CD4-positive, alpha-beta memory T cell (primary cell): ENCODE measurements at places on chromosomes 7 and 10.

DNA sequence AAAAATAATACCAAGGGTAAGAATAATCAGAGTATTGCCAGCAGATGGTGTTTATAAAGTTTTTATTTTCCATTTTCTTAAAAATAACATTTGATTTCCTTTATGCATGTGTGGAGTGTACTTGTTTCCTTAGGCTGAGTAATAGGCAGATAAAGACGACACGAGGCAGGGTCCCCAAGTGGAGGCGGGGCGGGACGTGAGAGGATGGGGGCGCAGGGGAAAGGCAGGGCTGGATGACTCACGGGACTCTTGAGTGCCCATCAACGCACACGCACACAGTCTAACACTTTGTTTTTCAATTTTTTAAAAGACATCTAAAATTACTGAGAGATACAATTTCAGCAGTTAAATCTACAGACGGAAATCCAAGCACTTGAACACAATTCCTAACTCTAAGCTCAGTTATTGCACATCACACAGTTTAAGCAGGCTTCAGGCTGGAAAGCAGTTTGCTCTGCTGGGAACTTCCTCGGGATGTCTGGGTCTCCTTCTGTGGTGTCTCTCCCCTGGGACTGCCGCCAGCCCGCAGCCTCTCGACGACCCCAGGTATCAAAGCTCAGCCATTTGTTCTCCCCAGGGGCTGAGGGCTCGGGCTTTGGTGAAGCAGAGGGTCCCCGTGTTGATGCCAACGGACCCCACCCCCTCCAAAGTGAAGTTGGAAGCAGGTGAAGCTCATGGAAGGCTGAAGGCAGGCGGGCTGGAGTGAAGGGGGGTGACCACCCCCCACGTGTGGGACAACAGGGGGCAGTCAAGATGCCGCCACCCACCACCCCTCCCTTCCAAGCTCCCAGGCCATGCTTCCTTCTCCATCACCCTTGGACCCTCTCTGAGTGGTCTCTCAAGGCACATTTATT, 29.1 kb downstream of the SPOCK2 start:
- DNase-seq: no peak

GRCh38 chr7:139875821-139876241, 46.8 kb downstream of the TBXAS1 start:
- no peak for DNase-seq

- no peak for DNase-seq
Measured at GRCh38 chr7:51045319-51046102, 262.8 kb upstream of the GRB10 start.

DNA sequence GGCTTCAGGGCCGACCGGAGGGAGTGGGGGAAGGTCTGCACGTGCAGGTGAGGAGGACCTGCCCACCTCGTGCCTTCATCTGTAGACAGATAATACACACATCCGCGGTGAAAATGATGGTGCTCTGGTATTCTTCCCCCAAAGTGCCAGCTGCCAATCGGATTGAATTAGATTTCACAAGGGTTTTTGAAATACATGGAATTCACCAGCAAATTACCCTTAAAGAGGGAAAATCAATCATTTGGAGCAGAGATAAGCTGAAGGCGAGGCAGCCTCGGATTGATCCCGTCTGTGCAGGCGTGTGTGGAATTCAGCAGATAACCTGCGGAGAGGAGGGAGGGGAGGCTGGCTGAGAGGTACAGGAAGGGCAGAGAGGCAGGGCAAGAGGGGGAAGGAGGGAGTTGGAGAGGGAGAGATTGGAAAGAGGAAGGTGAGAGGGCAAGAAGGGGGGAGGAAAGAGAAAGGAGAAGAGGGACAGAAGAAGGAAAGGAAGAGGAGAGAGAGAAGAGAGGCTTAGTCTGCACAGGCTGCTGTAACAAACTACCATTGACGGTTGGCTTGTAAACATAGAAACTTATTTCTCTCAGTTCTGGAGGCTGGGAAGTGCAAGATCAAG, 84.2 kb downstream of the C10orf105 start:
- no peak for DNase-seq

- no peak for DNase-seq
Measured at GRCh38 chr7:8236780-8237407, 25.1 kb downstream of the ICA1 start.

DNA sequence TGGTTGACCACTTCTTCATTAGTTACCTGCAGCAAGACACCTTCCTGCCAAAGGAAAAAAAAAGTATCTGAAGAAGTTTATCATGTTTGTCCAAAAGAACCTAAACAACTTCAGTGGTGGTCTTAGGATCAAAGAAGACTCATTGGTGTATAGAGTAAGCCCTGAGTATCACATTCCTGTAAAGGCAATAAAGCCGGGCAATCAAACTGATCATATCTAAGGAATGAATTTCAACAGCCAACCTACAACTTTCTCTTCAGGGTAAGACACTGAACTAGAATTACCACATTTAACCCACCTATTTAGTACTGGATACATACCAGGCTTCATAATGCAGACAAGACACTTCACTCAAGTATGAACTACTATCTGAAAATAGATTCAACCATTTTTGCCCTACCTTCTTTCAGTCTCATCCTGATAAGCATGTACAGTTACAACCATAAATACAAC, 10.1 kb downstream of the HNRNPA2B1 start:
- DNase-seq: no peak

DNA sequence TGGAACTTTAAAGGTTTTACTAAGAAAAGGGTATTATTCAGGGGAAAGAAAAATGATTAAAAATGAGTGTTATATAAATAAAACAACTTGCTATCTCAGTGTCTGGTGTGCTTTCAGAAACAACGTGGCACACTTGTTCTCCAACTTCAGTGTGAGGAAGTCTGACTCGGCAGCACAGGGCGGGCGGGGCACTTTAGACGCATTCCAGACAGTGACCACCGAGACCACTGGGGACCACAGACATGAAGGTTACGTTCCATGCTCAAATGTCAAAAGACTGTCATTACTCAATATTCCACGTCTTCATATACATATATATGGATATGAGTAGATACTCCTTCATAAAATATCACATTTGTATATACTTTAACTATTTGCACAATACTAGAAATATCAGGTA, 87.0 kb downstream of the LARP4B start:
- no peak for DNase-seq

GRCh38 chr10:35925493-35925892, 283.4 kb upstream of the FZD8 start:
- DNase-seq: no peak

DNA sequence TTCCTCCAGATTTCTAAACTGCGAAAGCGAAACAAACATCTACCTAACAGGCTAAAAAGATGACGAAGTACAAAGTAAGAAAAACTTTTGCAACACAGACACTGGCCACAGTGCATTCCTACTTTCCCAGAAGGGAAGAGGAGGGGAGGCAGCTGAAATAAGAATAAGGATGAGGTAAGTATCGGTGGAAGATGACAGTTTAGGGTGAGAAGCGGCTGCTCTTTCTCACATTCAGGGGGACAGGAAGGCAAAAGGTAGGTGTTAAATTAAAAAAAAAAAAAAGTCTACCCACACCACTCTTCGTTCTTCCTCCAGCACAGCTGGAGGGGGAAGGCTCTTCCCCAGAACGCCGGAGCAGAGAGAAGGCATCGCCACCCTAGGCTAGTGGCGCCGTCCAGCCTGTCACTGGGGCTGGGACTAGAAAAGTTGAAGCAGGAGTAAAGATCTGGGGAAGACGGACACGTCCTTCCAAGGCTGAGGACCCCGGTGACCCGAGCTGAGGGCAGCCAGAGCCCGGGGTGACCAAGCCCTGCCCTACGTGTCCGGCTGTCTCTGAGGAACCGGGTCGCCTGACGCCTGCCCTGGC, 846 bp downstream of the DNAJC1 start:
- DNase-seq: peak; percentile 58

- DNase-seq: no peak
Measured at GRCh38 chr7:148964483-148965267, 63.6 kb downstream of the PDIA4 start.

- no peak for DNase-seq
Measured at GRCh38 chr10:52780391-52781155, 8.0 kb upstream of the MBL2 start.

GRCh38 chr10:87547734-87548311, 43.1 kb downstream of the MINPP1 start:
- DNase-seq: no peak

- no peak for DNase-seq
Measured at GRCh38 chr10:88477343-88478085, 105.6 kb downstream of the RNLS start.

- no peak for DNase-seq
Measured at GRCh38 chr7:52764492-52765169, 270.8 kb upstream of the POM121L12 start.

DNA sequence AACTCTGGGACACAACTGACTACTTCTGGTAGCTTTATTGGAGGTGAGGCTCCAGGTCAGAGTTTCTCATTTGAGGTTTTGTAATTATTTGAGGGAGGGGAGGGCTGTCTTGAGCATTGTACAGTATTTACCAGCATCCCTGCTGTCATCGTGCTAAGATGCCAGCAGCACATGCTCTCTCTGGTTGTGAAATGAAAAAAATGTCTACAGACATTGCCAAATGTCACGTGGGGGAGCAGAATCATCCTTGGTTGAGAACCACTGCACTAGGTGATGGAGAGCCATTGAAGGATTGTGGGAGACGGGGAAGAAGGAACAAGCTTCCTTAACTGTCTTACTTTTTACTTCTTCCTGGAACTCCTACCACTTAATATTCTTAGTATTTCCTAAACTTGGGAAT, 5.0 kb downstream of the SEPTIN7 start:
- no peak for DNase-seq

DNA sequence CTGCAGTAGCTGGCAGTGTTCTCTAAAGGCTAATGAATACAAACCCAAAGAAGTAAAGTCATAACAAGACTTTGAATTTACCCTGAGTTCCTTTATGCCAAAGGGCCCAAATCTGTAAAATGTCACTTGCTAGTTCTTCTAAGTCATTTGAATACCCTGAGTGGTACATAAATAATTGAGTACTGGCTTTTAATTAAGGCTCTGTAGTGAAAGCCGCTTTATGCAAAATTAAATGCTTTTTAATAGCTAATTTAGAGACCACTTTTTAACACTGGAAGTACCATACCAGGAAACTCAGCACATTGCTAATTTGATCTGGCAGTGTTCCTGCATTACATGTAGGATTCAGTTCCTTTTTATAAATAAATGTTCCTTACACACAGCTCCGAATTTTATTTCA, 24.0 kb upstream of the TSPAN13 start:
- DNase-seq: no peak

- no peak for DNase-seq
Measured at GRCh38 chr7:30660331-30661255, 21.7 kb downstream of the CRHR2 start.

DNA sequence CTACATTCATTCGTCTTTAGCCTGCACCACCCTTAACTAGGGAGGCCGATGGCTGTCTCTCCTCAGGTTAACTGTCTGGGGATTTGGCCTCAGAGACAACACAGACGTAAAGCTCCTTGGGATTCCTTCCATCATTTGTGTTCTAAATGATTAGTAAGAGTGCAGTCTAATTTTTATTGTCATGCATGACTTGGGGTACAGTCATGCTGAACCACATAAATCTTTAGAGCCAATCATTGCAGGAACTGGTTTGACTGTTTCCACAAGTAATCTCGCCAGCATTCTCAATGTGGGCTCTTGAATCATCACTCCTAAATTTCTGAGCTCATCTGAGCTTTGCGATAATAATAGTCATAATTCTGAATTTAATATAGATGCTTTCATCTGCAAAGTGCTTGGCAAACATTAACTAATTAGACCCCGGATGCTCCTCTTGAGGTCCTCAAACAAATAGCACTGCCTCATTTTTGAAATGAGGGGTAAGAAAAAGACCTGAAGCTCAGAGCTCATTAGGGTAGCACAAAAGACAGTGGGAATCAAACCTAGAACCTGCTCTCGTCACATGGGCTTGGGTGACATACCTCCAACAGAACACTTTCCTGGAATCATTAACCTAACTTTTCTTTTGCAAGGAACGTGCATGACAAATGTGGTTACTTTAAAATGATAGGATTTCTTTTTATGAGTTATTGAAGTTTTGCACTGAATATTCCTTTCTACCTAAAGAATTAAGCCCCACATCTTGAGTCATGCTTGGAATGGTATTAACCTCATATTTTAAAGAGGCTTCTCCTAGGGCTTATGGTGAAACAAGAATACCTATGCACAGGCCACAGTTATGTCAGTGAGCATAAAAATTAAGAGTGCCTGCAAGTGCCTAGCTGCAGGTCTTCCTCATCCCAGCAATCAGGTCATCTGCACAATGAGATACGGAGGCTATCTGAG, 118.9 kb upstream of the NRP1 start:
- DNase-seq: no peak

- DNase-seq: no peak
Measured at GRCh38 chr7:156662277-156662676, 21.7 kb downstream of the RNF32 start.

DNA sequence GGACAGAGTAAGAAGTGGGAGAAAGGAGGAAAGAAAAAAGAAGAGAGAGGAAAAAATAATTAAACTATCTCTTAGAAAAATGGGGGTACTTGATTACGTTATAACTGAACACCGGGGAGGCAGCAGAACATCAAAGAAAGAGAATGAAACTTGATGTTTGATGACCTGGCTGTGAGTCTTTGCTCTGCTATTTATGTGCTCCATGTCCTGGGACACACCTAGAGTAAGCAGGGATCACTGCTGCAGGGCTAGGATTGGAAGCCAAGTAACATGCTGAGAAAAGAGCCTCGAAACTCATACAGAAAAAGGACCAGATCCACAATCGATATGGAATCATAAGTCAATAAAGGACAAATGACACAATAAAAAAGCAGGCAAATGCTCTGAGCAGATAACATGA, 56.7 kb upstream of the COL13A1 start:
- no peak for DNase-seq

DNA sequence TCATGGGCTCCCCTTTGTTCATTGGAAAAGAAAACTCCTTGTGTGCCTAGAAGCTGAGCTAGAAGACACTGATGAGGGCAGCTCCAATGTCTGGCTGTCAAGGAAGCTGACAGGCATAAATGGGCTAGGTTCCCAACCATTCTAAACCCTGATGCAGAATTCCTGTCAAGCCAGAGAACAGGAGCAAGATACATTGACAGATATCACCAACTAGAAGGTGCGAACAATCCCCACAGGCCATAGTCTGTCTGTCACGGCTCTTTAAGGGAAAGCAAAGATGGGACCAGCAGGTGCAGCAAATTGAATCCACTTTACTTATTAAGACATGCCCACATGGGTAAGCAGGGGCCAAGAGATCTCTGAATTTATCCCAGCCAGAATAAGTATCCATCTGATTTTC, 617.9 kb upstream of the POT1 start:
- no peak for DNase-seq

DNA sequence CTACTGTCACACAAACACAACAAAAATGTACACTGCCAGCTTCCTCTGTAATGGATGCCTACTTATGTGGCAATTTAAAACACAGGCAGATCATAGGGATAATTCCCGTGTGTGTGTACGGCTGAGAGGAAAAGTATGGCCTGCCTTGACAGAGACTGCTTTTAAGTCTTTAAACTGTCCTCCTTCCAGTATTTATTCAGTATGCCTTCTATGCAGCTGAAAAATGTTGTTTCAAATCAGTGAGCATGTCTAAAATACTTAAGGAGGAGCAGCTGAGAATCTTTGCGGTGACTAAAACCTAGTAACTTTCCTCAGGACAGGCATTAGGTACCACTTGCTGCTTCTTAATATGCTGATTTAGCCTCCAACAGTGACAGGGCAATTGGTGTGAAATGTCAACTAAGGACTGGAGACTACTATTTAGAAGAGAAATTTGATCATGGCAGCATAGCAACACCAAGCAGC, 126.3 kb downstream of the CACNA2D1 start:
- DNase-seq: no peak

GRCh38 chr7:148151778-148152177, 438.8 kb upstream of the C7orf33 start:
- no peak for DNase-seq

GRCh38 chr10:26314265-26315013, 97.9 kb downstream of the GAD2 start:
- DNase-seq: no peak
